Activated CD4-positive, alpha-beta T cell treated with anti-CD3 and anti-CD28 coated beads for 4 hours (primary cell): ENCODE measurements at places on chromosomes 5 and 9.

- no peak for DNase-seq
These were observed 688 bp downstream of the SNX24 start for GRCh38 chr5:122846051-122846550.

DNA sequence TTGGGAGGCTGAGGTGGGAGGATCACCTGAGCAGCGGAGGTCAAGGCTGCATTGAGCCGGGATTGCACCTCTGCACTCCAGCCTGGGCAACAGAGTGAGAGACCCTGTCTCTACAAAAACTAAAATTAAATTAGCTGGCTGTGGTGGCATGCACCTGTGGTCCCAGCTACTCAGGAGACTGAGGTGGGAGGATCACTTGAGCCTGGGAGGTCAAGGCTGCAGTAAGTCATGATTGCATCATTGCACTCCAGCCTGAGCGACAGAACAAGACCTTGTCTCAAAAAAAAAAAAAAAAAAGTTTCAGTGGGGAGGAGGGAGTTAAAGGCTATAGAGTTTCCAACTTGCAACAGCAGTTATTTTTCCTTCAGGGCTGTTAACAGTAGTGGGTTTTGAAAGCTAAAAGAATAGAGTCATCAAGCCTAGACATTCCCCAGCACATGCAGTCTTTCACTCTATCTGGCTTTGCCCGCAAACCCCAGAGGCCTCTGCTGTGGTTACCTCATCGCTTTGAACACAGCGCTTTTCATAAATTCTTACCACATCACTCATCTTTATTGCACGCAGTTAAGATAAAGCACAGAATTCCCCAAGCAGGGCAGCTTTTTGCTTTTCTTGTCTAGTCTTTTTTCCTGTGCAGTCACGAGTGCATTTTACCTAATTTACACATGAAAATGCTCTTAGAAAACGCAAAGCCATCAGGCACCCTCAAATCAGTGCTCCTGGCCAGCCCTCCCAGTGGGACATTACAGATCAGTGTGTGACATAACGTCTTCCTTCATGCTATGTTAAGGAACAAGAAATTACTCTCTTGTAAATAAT lies 8.7 kb upstream of the SLC2A8 start:
- peak; percentile 79 for DNase-seq

GRCh38 chr5:160702934-160703333 lies 149.1 kb downstream of the ATP10B start:
- no peak for DNase-seq

GRCh38 chr5:114473541-114473940 lies 111.7 kb downstream of the KCNN2 start:
- DNase-seq = no peak

DNA sequence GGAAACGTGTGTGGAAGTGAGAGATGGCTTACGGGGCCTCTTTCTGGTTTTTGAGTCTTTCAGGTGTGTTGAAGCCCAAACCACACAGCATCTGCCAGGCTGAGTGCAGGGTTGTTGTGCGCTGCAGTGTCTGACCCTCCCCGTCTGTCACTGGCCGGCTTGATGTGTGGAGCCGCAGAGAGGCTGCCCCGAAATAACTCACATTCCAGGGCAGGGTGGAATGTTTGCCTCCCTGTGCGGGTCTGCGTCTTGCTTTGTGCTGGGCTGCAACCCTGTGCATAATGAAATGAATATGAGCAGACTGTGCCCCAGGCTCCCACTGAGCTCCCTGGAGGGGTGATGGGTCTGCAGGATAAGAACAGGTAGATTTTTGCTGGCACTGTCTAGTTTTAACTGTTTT lies 9.9 kb upstream of the PLEKHG4B start:
- no peak for DNase-seq

DNA sequence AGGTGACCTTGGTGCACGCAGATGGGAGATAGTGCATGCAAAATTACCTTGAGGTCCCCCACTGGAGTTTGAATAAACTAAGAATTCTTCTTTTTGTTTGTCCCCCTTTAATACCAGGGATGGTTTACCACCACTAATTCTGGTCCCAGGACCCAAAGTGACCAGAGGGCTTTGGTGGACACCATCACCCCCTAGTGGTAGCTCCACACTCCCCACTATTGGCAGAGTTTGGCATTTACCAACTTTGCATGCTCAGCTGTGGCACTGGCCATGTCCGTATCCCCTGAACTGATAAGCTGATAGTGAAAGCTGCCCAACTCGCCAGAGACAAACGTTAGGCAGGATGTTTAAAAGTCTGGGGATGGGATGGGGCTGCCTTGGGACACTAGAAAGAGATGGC lies 3.3 kb downstream of the ASTN2 start:
- DNase-seq = no peak

GRCh38 chr5:113163328-113163727 lies 186.7 kb downstream of the DCP2 start:
- no peak for DNase-seq

- DNase-seq = no peak
These were observed 114.5 kb downstream of the RXRA start for GRCh38 chr9:134440636-134441226.
